ENCODE measurements at places on chromosomes 2 and 18. TPM values are rescaled to one million over a fixed set of nuclear protein-coding genes. Genes with fewer than 3 reads are reported as not detected.

Gene TUBA4B
- not detected for total RNA-seq

Gene YIPF4
- 61.5 TPM for total RNA-seq

Gene BCL11A
- 21.3 TPM for total RNA-seq

Gene LRRC30
- total RNA-seq, result not detected

Gene ACTG2
- 2,669 TPM for total RNA-seq

Gene AFF3
- 9.1 TPM for total RNA-seq

Gene AQP12B
- not detected for total RNA-seq

Gene COL4A3
- total RNA-seq, result 16.0 TPM

Gene LDLRAD4
- 51.0 TPM for total RNA-seq

Gene CFAP210
- 0.23 TPM for total RNA-seq

Gene ZDBF2
- total RNA-seq, result 8.7 TPM

- DNase-seq, result no peak
Measured at GRCh38 chr2:159251296-159252173, 35.0 kb downstream of the WDSUB1 start.

GRCh38 chr2:145350011-145350410, 830.1 kb upstream of the ZEB2 start:
- no peak for DNase-seq

DNA sequence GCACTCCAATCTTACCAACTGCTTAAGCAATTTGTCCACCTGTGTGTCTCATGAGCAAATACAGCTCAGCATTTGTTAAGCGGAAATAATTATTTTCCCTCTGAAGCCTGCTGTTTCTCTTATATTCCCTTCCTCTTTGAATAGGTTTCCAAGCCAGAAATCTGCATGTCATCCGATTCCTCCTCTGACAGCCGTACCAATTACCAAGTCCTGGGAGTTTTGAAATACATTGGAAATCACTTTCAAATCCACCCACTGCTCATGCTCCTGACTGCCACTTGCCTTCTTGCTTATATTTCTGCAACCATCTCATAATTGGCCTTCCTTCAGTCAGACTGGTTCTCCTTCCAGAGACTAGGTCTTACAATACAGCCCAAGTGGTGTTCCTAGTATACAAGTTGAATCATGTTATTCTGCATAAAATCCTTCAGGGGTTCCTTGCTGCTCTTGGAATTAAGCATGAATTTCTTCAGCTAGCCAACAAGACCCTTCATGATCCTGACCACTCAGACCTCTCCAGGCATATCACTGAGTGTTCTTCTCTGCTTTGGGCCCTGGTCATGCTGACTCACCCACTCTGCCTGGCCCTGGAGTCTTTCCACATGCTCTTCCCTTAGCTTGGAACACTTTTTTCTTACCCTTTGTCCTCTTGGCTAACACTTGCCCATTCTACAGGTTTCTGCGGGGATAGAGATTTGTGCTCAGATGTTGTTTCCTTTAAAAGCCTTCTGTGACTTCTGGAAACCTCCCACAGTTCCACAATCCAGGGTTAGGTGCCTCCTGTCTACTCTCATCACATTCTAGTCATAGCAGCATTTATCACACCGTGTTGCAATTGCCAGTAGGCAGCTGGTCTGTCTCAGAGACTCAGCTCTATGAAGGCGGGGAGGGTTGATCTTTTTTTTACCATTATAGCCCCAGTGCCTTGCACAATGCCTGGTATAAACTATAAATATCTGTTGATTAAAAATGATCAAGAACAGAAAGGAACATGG, 157.6 kb downstream of the ARL6IP6 start:
- no peak for DNase-seq

GRCh38 chr18:9982711-9983110, 68.9 kb downstream of the VAPA start:
- DNase-seq, result no peak

- no peak for DNase-seq
Measured at GRCh38 chr2:100178085-100178788, 35.8 kb upstream of the AFF3 start.

DNA sequence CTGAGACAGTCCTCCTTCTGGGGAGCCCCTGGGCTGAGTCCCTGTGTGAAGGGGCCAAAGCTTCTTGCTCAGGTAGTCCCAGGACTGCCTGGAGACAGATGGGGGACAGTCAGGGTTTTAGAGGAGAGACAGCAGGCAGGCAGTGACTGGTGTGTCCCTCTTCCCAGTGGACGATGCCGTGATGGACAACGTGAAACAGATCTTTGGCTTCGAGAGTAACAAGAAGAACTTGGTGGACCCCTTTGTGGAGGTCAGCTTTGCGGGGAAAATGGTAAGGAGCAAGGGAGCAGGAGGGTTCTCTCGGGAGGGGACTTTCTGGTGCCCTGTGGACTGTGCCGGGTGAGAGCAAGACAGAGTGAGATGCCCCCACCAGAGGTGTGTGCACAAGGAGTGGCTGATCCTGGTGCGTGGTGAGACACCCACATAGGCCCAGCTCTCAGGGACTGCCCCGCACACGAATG, 74.8 kb downstream of the DYSF start:
- no peak for DNase-seq

- no peak for DNase-seq
Measured at GRCh38 chr2:112811841-112812306, 24.7 kb downstream of the IL1B start.

- DNase-seq, result no peak
Measured at GRCh38 chr2:157325786-157326185, at the start of gene ERMN. Gene ERMN (minus strand): TSS chr2:157325824. CDS start chr2:157325642, 182 bp downstream.

GRCh38 chr2:101942851-101943250, 48.9 kb upstream of the IL1R2 start:
- DNase-seq, result no peak

DNA sequence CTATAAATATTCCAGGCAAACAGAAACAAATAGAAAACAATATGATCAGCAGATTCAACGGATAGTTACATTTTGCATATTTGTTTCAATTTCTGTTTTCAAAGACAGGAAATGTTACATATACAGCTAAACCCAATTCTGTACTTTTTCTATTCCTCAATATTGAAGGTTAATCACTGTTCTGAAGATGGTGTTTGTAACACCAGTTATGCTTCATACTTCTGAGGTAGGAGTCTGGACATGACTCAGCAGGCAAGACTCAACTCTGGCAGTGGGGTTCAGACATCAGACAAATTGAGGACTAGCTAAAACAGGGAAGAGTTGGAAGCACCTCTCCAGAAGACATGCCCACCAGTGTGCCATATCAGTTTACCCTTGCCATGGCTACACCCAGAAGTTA, 16.6 kb downstream of the SERPINB13 start:
- no peak for DNase-seq

GRCh38 chr18:74803769-74804168, 206.1 kb downstream of the ZNF407 start:
- DNase-seq, result no peak

- no peak for DNase-seq
Measured at GRCh38 chr2:216222650-216223352, 113.7 kb downstream of the XRCC5 start.

DNA sequence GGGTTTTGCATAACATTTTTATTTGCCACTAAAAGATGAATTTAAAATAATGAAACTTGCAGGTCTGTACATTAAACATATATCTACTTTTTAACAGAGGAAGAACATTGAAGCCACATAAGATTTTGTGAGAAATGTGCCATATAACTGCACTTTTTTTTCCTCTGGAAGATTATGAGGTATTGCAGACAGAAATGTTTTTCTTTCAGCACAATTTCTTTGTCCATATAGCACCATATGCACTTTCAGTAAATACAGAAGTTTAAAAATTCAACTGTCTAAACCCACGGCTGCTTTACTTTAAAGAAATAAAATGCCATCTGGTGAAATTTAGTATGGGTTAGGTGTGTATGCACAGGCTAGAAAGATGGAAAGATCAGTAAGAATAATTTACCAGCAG, 470 bp upstream of the FAP start:
- DNase-seq, result no peak

GRCh38 chr2:183459466-183459865, 335.2 kb downstream of the NUP35 start:
- no peak for DNase-seq

DNA sequence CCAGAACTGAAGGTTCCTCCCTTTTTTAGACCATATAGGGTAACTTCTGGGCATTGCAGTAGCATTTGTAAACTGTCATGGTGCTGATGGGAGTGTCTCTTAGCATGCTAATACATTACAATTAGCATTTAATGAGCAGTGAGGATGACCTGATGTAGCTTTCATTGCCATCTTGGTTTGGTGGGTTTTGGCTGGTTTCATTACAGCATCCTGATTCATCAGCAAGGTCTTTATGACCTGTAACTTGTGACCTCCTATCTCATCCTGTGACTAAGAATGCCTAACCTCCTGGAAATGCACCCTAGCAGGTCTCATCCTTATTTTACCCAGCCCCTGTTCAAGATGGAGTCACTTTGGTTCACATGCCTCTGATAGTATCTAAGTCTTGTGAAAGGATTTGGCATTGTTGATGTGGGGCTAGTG, 159.0 kb downstream of the TMX3 start:
- DNase-seq, result no peak

DNA sequence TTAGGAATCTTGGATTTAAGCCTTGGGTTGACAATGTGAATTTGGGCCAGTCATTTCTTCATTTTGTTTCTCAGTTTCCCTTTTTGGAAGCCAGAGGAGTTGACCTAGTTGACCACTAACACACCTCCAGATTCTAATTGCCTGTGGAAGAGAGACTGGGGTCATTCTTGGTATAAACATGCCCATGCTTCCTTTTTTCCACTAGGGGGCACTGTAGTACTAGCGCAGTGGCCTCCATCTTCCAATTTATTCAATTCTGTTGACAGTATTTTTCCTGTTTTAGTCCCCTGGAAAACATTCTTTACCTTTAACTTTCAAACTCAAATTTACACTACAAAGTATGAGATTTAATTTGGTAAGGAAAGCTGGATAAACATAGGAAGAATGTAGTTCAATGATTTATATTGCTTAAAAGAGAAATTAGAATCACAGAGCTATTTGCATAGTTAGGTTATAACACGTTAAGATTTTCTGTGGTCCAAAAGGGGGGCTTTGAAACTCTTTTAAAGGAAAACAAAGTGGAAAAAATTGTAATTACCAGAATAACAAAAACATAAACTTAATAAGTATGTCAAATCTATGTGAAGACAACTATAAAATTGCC, 57.5 kb upstream of the AGPS start:
- peak; percentile 21 for DNase-seq

DNA sequence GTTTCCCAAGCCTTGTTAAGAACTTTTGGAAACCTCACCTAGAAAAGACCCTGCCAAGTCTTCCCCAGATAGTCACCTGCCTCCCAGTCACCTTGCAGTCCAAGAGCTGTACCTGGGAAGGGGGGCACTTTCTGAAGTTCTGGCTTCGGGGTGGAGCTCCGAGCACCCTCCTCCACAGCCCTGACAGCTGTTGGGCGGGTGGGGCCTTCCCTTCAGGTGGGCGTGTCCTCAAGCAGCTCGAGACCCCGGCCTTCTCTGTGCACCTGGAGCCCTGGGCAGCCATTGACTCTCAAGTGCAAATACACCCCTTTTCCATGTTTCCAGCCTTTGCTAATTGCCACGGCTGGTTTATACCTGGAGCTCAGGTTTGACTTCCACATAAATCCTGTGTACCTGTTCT, 37.0 kb upstream of the IGFBP5 start:
- DNase-seq, result no peak

- no peak for DNase-seq
Measured at GRCh38 chr2:23618794-23619530, 234.0 kb downstream of the KLHL29 start.

DNA sequence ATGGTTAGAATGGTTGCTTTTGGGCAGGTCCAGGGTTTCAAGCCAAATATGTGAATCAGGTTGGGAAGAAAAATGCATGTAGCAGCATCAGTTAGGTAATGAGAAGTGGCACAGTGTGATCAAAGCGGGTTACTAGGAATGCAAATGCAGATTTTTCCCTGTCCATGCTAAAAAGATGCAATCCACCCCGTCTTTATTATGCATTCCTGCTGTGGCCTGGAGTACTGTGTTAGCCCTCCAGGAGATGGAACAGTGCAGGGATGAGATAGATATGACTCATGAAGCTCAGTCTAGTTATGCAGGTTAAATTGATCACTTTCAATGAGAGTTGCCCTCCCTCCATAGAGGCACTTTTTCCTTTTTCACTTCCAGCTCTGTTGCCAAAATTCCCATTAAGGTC, 283.8 kb downstream of the CTNNA2 start:
- DNase-seq, result no peak

DNA sequence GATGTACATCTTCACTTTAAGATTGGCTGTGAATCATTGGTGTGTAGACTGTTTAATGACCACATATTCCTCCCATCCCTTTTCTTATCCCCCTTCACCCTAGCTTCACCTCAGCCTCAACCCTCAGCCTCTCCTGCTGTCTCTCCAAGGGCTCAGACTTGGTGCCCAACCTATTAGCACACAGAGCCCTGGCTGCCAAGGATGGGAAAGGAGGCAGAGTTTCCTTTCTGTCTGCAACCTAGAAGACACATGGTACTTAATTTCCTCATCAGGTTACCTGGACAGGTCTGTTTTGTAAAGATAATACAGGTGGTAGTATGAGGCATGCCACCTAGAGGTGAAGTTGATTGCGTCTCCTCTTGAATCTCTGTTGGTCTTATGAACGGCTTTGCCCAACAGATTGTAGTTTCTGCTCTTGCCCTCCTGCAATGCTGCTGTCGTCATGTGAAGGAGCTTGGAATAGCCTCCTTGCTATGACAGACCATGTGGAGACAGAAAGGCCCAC, 44.5 kb upstream of the RMND5A start:
- peak; percentile 33 for DNase-seq

GRCh38 chr18:48024881-48025660, 94.6 kb upstream of the SMAD2 start:
- no peak for DNase-seq

DNA sequence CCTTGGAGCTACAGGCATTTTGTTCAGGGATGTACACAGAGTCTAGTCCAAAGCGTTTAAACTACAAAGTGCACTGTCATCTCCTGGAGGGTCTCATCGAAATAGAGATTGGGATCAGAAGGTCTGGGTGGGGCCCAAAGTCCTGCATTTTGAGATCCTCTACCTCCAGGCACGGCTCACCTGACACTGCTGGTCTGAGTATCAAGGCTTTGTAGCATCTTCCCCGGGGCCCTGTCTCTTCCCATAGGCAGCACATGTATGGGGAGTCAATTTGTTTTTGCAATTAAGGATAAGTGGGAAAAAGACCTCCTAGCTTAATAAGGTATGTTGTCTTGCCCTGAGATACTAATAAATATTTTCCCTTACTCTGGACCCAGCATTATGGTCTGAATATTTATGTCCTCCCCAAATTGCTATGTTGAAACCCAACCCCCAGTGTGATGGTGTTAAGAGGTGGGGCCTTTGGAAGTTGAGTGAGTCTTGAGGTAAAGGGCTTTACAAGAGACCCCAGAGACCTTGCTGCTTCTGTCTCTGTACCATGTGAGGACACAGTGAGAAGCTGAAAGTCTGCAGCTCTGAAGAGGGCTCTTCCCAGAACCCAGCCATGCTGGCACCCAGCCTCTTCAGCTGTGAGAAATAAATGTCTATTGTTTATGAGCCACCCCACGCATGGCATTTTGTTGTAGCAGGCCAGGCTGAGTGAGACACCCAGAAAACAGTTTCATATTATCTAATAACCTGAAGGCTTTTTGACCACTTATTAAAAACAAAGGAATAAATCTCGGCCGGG, 258.7 kb upstream of the HS6ST1 start:
- peak; percentile 4 for DNase-seq

Measured in mucosa of gallbladder (tissue), 1 donor.